Left kidney (tissue), 8 donors: ENCODE measurements at places on chromosomes 6 and 20. TPM values are rescaled to one million over a fixed set of nuclear protein-coding genes. Genes with fewer than 3 reads are reported as not detected.

GRCh38 chr6:45613656-45614055, 235.9 kb upstream of the SUPT3H start:
- no peak for DNase-seq

GRCh38 chr6:29680416-29680815, 536 bp downstream of the ZFP57 start:
- no peak for DNase-seq

GRCh38 chr6:42113936-42114636, 28.3 kb downstream of the C6orf132 start:
- DNase-seq = no peak

DNA sequence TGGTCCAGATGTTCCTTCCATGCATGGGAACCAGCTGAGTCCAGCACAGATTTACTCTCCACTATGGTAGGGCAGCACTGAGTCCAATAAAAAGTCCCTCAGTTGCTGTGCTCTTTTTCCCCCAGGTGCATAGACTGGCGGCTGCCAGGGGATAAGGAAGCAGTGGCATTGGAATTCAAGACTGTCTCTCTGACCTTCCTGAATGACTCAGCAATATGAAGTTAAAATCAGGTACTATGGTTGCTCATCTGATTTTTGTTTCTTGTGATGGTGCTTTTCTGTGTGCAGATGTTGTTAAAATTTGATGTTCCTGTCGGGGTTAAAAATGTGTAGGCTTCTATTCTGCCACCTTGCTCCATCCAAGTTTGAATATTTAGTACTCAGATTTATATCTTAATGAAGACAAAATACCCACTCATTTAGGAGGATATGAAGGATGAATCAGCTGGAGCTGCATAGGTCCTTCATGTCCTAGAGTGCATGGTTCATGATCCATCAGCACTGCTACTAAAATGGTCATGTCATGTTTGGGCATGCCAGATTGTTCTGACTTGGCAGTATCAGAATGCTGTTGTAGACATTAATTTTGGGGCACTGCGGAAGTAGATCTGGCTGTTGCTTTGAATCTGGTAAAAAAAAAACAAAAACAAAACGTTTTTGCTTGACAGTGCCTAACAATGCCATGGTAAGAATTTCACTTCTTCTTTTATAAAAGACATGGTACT, 321.2 kb upstream of the MAP3K7 start:
- DNase-seq = no peak

DNA sequence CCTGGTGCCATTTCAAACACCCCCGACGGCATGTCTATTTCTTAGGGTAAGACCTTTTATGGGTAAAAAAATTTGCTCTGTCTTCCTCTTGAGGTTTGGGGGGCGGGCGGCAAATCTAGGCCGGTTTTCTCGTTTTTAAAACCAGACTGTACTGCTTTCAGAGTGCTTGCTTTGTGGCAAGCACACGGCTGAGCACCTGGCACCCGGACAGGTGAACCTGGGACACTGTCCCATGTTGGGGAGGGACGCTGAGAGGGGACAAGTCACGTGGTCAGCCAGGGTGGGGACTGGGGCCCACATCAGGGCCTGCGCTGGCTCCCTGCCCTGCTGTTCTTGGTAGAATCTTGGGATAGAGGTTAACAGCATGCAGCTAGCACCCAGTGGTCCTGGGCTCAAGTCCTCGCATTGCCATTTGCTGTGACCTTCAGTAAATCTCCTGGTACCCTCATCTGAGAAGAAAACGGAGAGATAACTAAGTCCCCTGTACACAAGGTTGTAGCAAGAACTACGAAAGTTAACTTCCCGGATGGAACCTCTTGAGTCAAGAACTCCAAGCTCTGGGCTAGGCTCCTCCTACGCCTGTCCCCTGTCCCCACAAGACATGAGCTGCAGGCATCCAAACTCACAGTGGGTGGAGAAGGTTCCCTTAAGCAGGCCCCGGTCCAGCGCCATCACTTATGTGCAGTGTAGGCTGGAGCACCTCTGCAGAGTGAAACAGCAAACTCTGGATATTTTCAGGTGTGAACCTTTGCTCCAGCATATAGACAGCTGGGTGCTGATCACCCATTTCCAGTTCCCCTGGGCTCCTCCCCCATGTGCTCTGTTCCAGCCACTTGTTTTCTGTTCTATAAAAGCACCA, 41.7 kb downstream of the PMEPA1 start:
- no peak for DNase-seq

GRCh38 chr20:36367907-36368799, 62.0 kb downstream of the DLGAP4 start:
- DNase-seq = no peak

- DNase-seq = no peak
Observed at GRCh38 chr6:42099340-42100028, 42.9 kb downstream of the C6orf132 start.

DNA sequence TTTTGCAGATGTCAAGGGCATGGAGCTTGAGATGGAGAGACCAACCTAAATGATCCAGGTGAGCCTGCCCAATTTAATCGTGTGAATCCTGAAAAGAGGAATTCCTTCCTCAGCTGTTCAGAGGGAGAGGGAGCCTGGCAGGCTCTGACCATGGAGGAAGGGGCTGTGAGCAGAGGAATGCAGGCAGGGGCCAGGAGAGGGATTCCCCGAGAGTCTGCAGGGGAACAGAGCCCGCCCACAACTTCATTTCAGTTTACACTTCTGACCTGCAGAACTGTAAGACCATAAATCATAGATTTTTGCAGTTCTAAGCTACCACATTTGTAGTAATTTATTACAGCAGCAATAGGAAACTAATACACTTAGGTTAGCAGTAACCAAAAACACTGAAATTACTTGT, 164.1 kb downstream of the TBXT start:
- DNase-seq = no peak

DNA sequence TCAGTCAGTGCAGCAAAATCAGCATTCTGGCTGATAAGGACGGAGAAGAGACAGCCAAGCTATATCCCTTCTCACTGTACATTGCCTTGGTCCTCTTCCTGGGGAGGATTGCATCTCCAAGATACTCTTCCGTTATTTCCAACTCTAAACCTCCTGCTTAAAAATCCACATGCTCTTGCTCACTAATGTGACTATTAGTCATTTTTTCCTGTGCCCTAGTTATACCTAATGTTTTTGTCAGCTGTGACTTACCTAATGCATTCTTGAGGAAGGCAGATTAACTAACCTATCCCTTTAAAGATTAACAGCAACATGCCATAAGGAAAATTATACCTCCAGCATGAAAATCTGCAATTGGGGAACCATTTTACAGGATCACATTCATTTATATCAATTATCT, 317.6 kb downstream of the BTBD9 start:
- no peak for DNase-seq

DNA sequence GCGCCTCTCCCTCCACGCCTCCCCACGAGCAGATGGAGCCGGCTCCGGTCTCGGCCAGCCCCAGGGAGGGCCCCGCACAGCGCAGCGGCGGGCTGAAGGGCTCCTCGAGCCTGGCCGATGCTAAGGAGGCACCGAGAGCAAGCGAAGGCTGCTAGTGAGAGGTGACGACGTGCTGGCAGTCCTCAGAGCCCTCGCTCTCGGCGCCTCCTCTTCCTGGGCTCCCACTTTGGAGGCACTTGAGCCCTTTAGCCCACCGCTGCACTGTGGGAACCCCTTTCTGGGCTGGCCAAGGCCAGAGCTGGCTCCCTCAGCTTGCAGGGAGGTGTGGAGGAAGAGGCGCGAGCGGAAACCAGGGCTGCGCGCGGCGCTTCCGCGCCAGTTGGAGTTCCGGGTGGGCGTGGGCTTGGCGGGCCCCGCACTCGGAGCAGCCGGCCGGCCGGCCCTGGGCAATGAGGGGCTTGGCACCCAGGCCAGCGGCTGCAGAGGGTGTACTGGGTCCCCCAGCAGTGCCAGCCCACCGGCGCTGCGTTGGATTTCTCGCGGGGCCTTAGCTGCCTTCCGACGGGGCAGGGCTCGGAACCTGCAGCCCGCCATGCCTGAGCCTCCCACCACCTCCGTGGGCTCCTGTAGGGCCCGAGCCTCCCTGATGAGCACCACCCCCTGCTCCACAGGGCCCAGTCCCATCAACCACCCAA, 2.5 kb upstream of the TMEM14C start:
- peak; percentile 7 for DNase-seq

Gene UTRN
- polyA plus RNA-seq = 162 TPM

Gene QRSL1
- 25.9 TPM for polyA plus RNA-seq

Gene ITPR3
- polyA plus RNA-seq = 9.2 TPM
